ENCODE measurements at places on chromosomes 4 and X.
A peak's percentile ranks its signal among the peaks of the same experiment; 100 is the strongest.

GRCh38 chr4:185265942-185266341 is 56.5 kb downstream of the SNX25 start:
- DNase-seq, result no peak

DNA sequence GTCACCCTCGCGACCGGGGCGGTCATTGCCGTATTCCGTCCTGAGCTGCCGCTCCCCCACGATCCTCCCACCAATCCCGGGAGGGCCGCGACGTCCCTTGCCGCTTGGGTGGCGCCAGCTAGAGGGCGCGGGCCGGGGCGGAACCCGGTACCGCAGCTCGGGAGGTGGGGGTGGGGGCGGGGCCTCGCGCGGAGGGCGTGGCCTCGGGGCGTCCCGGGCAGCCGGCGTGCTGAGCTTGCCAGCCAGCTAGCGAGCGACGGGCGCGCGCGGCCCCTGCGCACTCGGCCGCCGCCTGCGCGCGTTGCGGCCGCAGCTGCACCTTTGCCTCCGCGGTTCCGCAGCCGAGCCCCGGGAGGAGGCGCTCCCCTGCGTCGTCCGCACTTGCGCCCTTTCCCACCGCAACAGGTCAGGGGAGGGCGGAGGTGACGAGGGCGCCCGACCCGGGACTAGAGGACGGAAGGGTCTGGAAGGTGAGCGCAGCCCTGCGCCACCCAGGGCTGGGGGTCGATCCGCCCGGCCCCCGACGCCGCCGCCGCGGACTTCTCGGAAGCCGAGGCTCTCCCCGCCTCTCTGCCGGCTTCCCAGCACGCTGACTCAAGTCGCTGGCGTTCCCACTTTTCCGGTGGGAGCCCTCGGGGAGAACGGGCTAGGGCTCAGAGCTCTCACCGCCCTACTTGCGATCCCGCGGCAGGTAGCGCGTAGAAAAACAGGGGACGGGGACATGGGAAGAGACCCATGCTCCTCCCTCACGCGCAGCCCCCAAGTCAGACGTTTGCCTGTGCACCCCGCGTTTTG is at the start of gene AFF1:
TSS of gene AFF1 (plus strand) at position 241 of the 795 bp plus-strand sequence. CDS start 13,523 bp downstream, outside the sequence.
- DNase-seq, result peak; percentile 75

DNA sequence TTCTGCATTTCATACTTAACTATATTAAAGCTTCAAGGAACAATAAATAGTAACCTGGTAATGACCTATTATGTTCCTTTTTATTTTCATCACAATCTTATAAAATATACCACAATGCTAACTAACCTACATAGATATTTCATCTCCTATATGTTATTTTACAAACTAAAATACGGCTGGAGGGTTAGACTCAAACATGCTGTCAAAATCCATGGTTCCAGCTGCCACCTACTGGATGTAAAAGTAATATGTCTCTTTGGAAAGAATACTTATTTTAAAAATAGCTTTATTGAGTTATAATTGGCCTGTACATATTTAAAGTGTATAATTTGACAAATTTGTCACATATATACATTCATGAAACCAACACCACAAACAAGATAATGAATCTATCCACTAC is 15.0 kb downstream of the RGN start:
- no peak for DNase-seq

DNA sequence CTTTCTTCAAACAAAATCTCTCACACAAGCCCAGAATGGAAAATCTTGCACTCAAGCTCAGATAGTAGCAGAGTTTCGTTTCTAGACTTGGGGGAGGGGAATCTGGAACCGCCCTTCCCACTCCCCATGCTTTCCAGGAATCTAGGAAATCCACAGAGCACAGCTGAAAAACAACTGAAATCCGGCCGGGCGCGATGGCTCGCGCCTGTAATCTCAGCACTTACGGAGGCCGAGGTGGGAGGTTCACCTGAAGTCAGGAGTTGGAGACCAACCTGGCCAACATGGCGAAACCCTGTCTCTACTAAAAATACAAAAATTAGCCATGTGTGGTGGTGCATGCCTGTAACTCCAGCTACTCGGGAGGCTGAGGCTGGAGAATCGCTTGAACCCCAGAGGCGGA is 127.3 kb upstream of the SLC34A2 start:
- DNase-seq, result no peak

GRCh38 chr4:110975338-110975737 is 352.5 kb upstream of the PITX2 start:
- DNase-seq, result no peak

- no peak for DNase-seq
These were observed 85.5 kb upstream of the ATOH1 start for GRCh38 chr4:93743022-93743421.

- DNase-seq, result no peak
These were observed 165.4 kb upstream of the C1QTNF7 start for GRCh38 chr4:15262396-15262795.

GRCh38 chr4:141099326-141099725 is 33.9 kb downstream of the RNF150 start:
- no peak for DNase-seq

DNA sequence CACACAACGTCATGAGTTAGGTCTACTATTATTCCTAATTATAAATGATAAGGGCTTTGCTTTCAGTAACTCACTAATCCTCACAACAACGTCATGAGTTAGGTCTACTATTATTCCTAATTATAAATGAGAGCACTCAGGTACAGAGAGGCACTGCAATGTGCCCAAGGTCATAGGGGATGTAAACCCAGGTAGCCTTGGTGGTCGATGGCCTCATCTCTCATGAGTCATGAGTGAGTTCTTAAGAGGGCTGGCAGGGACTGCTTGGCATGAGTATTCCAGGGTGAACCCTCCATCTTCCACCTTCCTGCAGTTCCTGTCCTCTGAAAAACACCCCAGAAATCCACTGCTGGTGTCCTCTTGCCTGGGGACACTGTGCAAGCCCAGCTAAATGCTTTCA is 317.1 kb downstream of the STK32B start:
- DNase-seq, result no peak

DNA sequence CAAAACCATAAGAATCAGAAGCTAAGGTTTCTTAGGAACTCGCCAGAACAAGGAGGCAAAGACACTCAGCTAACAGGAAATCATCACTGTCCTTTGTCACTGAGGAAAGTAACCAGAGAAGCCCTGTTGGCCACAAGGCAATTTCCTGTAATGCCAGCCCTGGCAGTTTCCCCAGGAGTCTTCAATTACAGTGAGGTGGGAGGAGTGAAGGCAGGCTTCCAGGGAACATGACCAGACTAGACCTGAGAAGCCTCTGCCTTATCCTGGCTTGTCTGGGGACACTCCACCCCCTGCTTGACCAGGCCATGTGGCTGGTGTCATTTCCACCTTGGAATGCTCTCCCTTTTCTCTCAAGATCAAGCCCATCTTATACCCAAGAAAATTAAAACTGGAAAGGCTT is 125.3 kb downstream of the COL4A6 start:
- DNase-seq, result no peak

- DNase-seq, result no peak
These were observed 52.2 kb upstream of the TLR3 start for GRCh38 chr4:186016796-186017195.

- no peak for DNase-seq
These were observed 15.2 kb downstream of the HSD17B11 start for GRCh38 chr4:87375719-87376291.

GRCh38 chr4:165560941-165561340 is 182.1 kb downstream of the CPE start:
- no peak for DNase-seq

GRCh38 chrX:100647739-100648138 is 3.7 kb downstream of the SRPX2 start:
- DNase-seq, result no peak

DNA sequence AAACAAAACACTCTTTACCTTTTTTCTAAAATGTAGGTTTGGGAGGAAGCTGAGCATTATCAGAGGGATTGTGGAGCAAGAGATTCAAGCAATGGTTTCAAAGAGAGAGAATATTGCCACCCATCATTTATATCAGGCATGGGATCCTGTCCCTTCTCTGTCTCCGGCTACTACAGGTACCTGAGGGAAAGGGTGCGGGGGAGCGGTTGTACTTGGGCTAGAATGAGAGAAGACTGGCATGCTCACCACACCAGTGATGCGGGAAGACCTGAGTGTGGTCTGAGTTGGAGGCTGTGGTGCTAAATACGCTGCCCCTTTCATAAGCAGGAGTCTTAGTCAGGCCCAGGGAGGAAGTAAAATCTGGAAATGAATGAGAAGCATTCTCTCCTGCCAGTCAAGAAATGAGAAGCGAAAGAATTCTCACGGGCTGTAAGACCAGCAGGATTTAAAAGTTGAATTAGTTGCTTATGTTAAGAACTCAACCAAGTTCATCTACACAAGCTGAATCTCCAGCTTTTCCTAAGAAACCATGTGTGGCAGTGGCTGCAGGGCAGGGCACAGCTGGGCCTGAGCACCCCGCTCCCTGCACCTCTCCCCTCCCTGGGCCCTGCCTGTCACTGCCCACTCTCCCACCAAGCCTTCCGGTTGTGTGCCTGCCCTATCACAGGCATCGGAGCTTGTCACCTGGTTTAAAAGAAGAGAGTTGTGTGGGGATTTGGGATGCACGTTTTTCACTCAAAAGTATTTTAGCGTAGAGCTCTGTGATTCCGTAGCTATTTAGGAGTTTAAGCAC is 24.8 kb upstream of the MSANTD1 start:
- no peak for DNase-seq

DNA sequence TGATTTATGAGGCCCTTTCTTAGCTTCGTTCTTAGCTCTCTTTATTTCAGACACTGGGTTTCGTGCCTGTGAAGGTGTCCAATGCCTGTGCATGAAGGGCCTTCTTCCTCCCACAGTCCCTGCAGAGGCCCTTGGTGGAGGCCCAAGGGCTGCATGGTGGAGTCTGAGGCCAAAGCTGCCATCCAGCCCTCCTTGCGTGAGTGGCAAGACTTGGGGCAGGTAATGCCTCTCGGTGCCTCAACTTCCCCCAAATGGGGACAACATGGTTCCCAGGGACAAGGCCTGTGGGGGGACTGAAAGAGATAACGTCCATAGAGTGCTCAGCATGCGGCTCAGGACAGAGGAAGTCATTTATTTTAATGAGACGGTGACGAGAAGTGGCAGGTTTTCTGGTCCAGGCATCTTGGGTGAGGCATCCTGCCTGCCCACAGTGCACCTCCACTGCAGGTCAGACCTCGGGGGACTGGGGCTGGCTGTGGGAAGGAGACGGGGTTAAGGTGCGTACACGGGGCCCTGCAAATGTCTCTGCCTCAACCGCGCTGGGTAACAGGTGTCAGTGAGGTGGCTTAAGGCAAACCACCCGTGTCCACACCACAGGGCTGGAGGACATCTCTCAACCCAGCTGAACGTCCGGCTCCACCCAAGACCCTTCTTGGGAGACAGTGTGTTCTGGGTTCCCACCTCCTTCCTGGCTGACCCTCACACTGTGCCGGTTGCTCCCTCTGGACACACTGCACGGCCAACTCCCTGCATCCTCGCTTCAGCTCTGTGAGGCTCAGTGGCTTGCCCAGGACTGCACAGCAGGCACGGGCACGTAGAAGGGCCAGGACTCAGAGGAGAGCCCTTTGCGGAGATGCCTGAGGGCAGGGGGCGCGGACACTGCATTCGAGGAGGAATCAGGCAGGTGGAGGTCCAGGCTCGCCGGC is 50.5 kb downstream of the PSAPL1 start:
- no peak for DNase-seq

DNA sequence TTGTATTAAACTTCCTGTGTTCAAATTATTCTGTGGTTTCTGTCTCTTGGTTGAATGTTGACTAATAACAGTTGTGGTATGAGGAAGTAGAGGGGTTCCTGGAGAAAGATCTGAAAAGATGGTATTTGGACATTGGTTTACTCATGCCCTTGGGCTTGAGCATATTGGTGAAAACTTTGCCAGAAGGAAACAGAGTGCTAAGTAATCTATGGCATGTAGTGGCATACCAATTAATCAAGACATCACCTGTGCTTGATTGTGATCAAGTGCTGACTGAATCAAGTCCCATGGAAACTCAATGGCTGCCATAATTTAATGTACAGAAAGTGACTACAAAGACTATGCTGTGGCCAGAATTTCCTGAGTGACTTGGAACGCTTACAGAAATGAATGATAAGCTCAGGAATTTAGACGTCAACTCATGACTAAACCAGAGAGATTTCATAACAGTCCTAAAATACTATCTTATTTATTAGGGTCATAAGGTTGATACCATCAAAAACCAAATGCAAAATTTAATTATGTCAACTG is 2062.9 kb downstream of the ARAP2 start:
- no peak for DNase-seq

- no peak for DNase-seq
These were observed at the start of gene ERVMER34-1 for GRCh38 chr4:52750819-52751486. Gene ERVMER34-1, minus strand, starts transcription at chr4:52751425. Its CDS starts 5,905 bp downstream, at chr4:52745520.

GRCh38 chr4:46594661-46595060 is 204.7 kb upstream of the GABRA2 start:
- DNase-seq, result no peak

GRCh38 chr4:140094438-140095420 is 59.3 kb downstream of the MAML3 start:
- no peak for DNase-seq

DNA sequence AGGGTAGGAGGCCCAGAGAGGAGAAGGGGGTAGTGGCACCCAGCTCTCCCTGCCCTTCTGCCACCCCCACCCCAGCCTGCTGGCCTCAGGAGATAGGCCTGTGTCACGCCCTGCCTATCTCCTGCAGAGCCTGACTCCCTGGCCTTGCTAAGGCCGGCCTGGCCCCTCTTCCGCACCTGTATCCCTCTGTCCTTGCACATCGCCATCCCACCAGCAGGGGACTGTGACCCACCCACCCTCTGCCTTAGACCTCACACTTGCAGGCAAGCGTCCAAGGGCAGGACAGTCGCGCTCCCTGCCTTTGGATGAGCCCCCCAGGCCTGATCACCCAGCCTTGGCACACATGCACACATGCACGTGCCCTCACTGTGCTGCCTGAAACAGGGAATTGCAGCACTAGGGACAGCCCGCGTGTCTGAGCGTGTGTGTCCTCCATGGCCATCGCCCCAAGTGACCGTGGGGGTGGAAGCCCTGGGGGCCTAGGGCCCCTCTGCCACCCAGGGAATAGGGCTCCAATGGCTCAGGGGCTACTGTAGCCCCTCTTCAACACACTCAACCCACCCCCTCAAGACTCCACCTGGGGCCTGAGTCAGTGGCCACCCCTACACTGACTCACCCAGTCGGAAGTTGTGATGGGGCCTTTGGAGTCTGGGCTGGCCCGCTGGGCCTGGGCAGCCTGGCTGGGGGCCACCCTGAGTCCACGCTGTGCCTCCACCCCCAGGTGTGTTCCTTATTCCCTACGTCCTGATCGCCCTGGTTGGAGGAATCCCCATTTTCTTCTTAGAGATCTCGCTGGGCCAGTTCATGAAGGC is 2.1 kb downstream of the SLC6A8 start:
- no peak for DNase-seq

- DNase-seq, result no peak
These were observed 105.6 kb downstream of the HNRNPD start for GRCh38 chr4:82268050-82268825.

DNA sequence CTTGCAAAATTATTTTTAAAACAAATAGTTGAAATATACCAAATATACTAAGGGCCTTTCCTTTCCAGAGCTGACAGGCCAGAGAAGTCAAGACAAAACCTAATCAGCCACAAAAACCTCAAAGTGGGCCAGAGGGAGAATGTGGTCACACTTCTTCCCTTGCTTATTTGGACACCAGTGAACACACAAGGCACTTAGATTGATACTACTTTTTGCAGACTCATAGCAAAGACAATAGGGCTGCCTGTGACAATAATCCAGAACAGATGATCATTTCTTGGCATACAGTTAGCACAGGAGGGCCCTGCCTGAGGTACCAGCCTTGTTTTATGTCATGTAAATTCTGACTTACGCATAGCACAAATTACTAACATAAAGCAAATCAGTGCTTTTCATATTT is 215.7 kb upstream of the NEIL3 start:
- DNase-seq, result no peak
